ENCODE measurements at places on chromosomes 13 and 19.

GRCh38 chr13:76597868-76598267, 288.3 kb downstream of the KCTD12 start:
- no peak for DNase-seq

- no peak for DNase-seq
Measured at GRCh38 chr19:45981350-45981749, 7.7 kb upstream of the NOVA2 start.

DNA sequence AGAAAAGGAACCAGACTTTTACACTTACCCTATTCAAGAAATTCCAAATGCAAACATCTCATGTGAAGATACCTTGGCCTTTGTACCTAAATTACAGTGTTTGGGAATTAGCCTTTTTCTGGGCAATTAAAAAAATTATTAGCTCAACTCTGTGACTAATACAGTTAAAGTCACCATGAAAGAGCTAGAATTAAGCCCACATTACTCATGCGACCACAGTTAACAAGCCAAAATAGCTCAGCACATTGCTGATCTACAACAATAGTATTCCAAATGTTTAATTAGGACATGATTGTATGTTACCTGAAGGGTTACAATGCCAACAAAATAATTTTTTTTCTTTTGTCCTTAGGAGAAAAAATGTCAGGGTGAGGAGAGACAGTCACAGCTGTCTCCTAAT, 263.6 kb upstream of the GPC6 start:
- DNase-seq: no peak

DNA sequence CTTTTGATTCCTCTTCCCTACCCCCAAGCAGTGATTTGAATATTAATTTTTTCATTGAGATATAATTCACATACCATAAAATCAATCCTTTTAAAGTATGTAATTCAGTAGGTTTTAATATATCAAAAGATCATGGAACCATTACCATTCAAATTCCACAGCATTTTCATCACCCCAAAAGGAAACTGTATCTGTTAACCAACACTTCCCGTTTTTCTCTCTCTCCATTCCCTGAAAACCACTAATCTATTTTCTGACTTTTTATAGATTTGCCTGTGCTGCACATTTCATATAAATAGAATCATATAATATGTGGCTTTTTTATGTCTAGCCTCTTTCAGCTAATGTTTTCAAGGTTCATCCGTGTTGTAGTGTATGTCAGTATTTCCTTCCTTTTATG, 107.1 kb downstream of the PAN3 start:
- no peak for DNase-seq

DNA sequence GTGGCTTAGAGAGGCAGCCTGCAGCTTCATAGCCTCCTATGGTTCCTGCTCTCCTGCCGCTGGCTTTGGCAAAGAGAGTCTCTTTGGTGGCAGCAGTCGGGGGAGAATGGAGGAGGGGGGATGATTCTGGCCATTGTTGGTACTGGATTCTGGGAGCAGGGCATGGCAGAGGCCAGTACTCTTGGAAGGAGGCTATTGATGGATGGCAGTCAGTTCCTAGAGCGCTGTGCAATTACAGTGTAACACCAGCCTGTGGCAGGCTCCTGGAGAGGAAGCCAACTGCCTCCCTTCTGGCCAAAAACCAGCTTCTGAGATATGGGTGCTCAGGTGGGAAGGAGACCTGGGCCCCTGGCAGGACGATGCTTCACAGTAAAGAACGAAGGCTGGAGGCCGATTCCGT, 47.9 kb upstream of the TMTC4 start:
- DNase-seq: no peak

DNA sequence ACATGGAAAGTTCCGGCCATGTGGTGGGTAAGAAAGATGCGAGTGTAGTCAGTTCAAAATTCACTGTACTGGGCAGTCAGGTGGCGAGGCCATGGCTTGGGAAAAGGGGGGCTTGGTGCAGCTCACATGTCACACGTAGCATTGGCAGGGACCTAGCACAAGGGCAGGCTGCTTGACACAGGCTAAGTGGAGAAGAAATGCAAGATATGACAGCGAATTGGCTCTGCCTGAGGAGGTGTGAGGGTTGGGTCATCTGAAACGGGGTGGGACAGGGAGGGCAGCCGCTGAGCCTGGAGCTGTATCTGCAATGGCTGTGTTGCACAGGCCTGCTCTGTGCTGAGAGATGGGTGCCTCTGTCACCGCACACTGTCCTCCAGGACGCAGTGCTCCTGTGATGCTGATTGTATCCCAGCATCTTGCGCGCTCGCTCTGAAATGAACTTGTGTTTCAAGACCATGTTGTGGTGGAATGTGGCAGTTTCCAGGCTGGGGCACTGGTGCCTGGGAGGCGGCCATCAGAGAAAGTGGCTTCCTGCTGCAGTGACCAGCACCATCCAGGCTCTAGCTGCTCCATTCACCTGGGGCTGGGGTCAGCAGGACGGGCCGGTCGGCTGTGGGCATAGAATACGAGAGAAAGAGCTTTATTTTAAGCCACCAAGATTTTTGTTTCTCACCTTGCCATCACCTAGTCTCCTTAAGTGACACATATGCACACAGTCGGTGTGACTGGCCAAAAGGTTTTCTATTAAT, 70.3 kb downstream of the TEX29 start:
- DNase-seq: no peak

DNA sequence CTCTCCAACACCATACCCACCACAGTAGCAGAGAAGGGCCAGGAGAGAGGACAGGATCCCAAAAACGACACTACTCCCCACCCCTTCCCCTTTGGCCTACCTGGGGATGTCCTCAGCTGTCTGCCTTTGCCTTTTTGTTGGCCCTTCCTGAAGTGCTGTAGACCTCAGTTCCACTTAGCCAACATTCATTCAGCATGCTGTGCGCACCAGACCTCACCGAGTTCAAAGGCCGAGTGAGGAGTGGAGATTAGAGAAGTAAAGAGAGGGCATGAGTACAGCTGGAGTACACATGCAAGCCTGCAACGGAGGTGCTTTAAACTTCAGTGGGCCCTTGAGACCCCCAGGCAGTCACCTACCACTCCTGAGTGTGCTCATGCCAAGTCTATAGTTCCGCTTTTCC, 99.0 kb downstream of the TEX26 start:
- DNase-seq: no peak

DNA sequence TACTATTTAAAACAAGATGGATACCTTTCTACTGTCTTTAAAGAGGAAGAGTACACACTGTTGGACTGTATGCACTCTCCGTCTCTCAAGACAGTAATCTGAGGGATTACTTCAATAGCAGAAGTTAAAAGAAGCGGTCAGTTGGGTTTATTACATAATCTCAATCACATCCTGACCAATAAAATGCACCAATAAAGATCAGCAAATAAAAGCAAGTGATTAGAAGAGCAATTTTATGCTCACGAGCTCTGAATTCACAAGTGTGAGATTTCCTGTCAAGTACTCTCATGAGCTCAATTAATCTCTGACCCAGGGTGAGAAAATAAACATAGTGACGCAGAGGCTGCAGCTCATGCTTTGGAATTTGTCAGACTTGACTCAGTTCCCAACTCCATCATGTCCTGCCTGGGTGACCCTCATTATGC, 12.2 kb downstream of the ABCC4 start:
- no peak for DNase-seq

DNA sequence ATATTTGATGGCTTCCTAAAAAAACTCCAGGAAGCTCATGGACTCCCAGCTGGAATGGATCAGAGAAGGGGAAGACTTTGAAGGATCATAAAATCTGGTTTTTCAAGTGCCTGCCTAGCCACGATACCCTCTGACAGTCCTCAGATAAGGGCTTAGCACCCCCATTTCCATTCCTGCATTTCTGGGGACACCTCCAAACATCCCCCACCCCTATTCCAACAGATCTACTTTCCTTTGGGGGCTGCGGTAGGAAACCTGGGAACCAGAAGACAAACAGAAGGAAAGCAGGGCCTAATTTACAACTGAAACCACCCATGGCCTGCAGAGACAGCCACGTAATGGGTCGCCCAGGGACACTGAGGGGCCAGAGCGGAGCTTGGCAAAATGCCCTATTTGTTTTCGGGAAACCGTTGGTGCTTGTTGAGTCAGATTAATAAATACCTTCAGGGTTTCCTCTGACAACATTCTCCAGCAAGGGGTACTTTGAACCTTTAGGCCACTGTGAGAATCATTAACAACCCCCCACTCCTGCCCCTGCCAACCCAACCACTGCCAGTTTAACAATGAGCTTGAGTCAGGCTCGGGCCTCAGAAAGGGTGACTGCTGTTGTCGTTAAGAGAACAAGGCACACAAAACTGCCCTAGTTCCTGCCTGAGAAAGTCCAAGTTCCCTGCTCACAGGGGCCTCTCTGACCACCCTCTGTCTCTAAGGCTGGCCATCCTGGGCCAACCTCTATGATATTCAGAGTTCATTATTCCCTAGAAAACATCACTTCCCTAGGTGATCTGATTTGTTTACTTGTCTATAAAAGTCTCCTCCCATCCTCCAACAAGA, 23.5 kb downstream of the RHPN2 start:
- no peak for DNase-seq

DNA sequence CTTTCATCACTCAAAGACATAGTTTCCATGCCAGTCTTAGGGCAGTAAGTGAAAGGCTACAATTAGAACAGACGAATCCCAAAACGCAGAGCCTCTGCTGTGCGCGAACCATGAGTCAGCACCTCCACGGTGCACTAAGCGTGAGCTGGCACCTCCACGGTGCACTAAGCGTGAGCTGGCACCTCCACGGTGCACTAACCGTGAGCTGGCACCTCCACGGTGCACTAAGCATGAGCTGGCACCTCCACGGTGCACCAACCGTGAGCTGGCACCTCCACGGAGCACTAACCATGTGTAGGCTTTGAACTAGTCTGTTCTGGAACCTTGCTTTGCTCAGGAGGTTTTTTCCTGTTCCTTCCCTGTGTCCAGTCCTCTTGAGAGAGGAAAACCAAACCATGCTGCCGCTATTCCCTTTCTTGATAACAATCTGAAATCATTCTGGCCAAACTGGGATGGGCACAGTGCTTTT, 120.6 kb downstream of the IRS2 start:
- DNase-seq: peak; percentile 55

DNA sequence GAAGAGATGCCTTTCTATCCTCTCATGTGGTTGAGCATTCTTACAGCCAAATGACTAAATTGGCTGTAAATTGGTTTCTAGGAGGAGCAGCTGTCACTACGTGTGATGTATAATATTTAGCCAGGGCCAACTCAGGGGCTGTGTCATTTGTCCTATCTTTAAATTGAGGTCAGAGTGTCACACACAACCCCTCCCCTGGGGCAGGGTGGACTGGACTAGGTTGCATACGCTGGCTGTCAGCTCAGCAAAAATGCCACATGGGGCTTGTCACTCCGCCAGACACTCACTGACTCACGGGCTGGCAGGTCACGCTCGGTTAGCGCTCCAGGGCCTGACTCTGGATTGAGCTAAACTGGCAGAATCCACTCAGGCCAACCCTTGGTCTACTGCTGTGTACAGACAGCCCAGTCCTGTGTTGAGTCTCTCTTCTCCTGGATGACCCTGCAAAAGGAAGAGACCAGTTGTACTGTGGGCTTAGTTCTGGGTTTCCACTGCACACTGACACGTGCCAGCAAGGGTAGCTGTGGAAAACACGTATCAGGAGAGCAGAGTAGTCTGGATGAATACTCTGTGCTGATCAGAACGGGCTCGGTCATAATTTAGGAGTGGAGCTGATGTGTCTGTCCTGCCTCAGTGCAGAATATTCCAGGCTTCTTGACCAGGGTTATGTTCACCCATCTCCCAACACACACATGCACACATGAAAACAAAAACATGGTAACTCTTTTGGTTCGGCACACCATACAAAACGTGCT, 29.1 kb downstream of the SHISA2 start:
- peak; percentile 65 for DNase-seq

GRCh38 chr13:80888390-80888789, 547.5 kb upstream of the SPRY2 start:
- no peak for DNase-seq

GRCh38 chr19:43809762-43810696, 7.8 kb upstream of the LYPD5 start:
- peak; percentile 55 for DNase-seq

- peak; percentile 79 for DNase-seq
Measured at GRCh38 chr13:44932850-44933251, 56.4 kb downstream of the NUFIP1 start.

- DNase-seq: peak; percentile 55
Measured at GRCh38 chr19:7366701-7367420, 18.1 kb downstream of the ARHGEF18 start.

DNA sequence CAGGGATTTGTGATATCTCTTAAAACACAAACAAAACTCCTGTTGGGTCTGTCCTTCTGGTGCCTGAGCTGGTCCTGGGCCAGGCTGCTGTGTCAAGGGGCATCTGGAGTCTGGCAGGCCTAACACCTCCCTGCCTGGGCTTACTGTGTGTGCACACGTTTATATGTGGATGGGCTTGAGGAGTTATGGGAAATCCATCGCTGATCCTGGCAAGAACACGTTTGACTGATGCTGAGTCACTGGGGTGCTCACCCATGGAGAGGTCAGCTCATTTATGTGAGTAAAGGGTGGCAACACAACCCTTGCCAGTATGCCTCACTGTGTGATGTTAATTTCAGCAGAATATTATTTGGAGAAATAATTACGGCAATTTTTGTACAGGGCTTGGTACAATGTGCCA, 44.5 kb upstream of the PCDH8 start:
- DNase-seq: peak; percentile 22

GRCh38 chr13:106981051-106981450, 413.1 kb upstream of the ARGLU1 start:
- DNase-seq: no peak

- DNase-seq: peak; percentile 87
Measured at GRCh38 chr13:76711550-76712182, 174.5 kb downstream of the KCTD12 start.

GRCh38 chr19:46598372-46598917, 2.7 kb upstream of the CALM3 start:
- no peak for DNase-seq

GRCh38 chr19:47049307-47049700, 880 bp upstream of the TMEM160 start:
- peak; percentile 38 for DNase-seq

- DNase-seq: peak; percentile 61
Measured at GRCh38 chr19:18589380-18590272, 1.0 kb downstream of the REX1BD start.

GRCh38 chr19:33054623-33055022, 10.1 kb downstream of the RHPN2 start:
- no peak for DNase-seq

DNA sequence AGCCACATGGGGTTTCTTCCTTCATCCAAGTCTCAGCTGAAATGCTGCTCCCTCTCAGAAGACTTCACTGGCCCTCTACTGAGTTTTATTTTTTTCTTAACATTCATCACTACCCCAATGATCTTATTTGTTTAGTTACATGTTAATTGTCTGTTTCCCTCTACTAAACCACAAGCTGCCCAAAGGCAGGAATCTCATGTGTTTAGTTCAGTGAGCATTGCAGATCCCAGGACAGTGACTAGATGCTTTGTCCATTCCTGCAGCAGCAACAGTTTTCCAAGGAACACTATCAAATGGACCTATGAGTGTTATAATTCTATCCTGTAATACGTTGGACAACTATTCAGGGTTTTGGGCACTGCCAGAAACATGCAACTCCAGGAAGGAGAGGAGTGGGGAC, 93.1 kb downstream of the RNASEH2B start:
- DNase-seq: no peak
